ENCODE measurements at places on chromosomes 4 and X. TPM values are rescaled to one million over a fixed set of nuclear protein-coding genes. Genes with fewer than 3 reads are reported as not detected.

DNA sequence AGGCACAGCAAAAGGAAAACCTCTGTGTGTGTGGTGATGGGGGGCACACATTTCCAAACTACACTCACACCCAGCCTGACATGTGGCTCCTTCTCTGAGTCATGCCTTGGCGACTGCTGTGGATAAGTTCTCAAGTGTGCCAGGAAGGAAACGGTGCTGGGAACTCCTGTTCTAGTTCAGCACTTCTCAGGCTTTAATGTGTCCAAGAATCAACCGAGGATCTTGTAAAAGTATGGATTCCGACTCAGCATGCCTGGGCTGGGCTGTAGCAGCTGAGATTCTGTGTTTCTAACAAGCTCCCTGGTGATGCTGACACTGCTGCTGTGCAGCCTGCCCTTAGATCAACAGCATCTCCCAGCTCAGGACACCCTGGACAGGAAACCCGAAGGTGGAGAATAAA is 20.2 kb downstream of the CLNK start:
- DNase-seq = peak; percentile 96

- no peak for DNase-seq
Measured at GRCh38 chr4:8308144-8308543, 38.6 kb downstream of the HTRA3 start.

GRCh38 chr4:37892641-37893040 is 1.8 kb downstream of the TBC1D1 start:
- DNase-seq = no peak

DNA sequence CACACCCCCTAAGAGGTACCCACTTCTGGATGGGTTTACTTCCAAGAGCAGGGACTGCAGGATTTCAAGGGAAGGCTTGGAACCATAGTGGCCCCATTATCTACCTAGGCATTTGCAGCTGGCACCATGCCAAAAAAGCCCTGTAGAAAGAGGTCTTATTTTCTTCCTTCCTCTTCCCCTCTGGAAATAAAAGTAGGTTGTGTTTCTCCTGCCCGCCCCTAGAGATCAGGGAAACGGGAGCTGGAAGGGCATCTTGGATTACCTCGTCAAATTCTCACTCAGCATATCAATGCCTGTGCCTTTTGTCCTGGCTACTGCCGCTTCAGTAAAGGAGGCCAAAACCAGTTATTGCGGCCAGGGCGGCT is 1.6 kb downstream of the SCD5 start:
- DNase-seq = no peak

PDLIM5 gene
- 181 TPM for total RNA-seq

NDST4 gene
- not detected for total RNA-seq

All from astrocyte (in vitro differentiated cells and primary cell).